ENCODE measurements at places on chromosomes 16 and 17.

GRCh38 chr16:81896902-81897301 lies 114.4 kb downstream of the SDR42E1 start:
- no peak for DNase-seq

- peak; percentile 44 for DNase-seq
Observed at GRCh38 chr17:79042421-79043190, 18.6 kb downstream of the C1QTNF1 start.

GRCh38 chr17:80025140-80025539 lies 10.5 kb downstream of the TBC1D16 start:
- no peak for DNase-seq

GRCh38 chr16:85028685-85029407 lies 1.3 kb downstream of the KIAA0513 start:
- peak; percentile 49 for DNase-seq

- no peak for DNase-seq
Observed at GRCh38 chr16:49592546-49593423, 219.2 kb downstream of the C16orf78 start.

DNA sequence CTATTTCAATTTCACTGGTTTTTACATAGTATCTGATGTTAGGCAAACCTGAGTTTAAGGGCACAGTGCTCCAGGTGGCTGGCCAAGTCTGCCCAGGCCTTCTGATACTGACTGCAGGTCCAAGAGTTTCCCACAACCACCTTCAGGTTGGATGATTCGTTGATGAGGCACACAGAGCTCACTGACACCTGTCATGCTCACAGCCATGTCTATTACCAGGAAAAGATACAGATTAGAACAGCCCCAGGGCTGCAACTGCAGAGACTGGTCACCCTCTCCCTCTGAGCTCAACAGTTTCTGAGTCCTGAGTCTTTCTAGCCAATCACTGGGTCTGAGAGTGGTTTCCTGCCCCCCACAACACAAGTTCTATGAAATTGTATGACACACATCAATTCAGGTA lies 37.2 kb downstream of the MEAK7 start:
- DNase-seq, result no peak

DNA sequence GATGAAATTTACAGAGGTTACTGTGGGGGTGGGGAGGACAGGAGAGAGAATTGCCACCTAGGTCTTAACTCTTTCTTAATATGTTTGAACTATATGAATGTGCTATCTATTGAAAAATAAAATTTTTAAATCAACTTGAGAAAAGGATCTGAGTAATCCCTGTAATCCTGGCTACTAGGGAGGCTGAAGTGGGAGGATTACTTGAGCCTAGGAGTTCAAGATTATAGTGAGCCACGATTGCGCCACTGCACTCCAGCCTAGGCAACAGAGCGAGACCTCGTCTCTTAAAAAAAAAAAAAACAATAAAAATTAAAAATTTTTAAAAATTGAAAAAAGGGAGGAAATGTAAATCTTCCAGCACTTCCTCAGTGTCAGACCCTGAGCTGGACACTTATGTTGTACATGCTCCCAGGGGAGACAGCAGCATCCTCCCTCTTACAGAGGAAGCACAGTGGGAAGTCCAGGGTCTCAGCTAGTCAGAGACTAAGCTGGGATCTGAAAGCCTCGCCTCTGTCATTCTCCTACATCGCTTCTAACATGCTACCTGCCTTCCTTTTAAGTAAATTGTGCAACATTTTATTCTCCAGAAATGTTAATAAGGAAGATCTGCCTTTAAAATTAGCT lies 21.9 kb downstream of the PMM2 start:
- DNase-seq, result no peak

Measured in head of caudate nucleus (tissue), 42 donors.